ENCODE measurements at places on chromosomes 5 and 9. TPM values are rescaled to one million over a fixed set of nuclear protein-coding genes. Genes with fewer than 3 reads are reported as not detected.
A peak's percentile ranks its signal among the peaks of the same experiment; 100 is the strongest.

SETX gene
- polyA plus RNA-seq = 46.0 TPM

SOWAHA gene
- 5.1 TPM for polyA plus RNA-seq

TNFSF8 gene
- 0.53 TPM for polyA plus RNA-seq

INSL4 gene
- polyA plus RNA-seq = not detected

PCDHGA11 gene
- polyA plus RNA-seq = 5.1 TPM

PHYKPL gene
- polyA plus RNA-seq = 66.9 TPM

ENG gene
- 80.0 TPM for polyA plus RNA-seq

MLLT3 gene
- polyA plus RNA-seq = 29.0 TPM

NMUR2 gene
- polyA plus RNA-seq = not detected

PCDHGA8 gene
- polyA plus RNA-seq = 0.52 TPM

TMEM215 gene
- 0.26 TPM for polyA plus RNA-seq

SLC6A3 gene
- polyA plus RNA-seq = 0.41 TPM

OTP gene
- polyA plus RNA-seq = not detected

PRUNE2 gene
- 11.2 TPM for polyA plus RNA-seq

FAXDC2 gene
- 39.5 TPM for polyA plus RNA-seq

ADRA1B gene
- polyA plus RNA-seq = 2.4 TPM

SLC25A48 gene
- 3.2 TPM for polyA plus RNA-seq

SLC2A6 gene
- polyA plus RNA-seq = 1.2 TPM

PROB1 gene
- 3.4 TPM for polyA plus RNA-seq

EHMT1 gene
- polyA plus RNA-seq = 62.6 TPM

F12 gene
- polyA plus RNA-seq = 4.6 TPM

PCDHGA2 gene
- 5.8 TPM for polyA plus RNA-seq

DNA sequence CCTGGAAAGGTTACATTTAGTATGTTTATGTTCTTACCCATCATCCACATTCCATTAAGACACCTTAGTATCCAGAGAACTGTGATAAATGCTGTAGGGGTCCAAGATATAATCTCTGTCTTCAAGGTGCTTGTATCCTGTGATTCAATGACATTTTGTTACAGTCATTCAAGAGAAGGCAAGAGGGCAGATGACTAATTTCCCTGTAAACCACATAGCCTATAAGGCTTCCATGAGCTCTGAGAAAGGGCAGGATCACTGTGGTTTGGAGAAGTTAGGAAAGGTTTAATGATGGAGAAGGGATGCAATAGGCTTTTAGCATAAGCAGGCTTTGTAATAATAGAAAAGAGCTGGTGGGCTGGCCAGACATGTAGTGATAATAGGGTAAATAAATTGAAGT is 40.0 kb downstream of the PAPPA start:
- no peak for DNase-seq

GRCh38 chr9:71524516-71524915 is 243.8 kb downstream of the CEMIP2 start:
- DNase-seq = no peak

DNA sequence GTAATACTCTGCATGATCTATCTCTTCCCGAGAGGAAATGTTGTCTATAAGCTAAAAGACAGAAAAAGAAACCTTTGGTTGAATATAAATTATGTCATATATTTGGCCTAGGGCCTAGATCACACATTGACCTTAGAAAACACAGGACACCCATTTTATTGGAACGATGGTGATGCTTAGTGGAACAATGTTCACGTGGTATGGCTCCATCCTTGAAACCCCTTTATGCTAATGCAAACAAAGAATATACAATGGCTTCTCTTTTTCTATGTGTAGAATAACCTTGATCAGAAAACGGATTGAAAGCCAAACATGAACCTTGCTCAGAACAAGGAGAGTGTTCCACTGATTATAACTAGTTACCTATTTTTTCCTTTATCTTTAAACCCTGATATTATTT is 24.5 kb downstream of the MRPS27 start:
- DNase-seq = no peak

- no peak for DNase-seq
These were observed 22.5 kb downstream of the ARHGEF28 start for GRCh38 chr5:73648515-73648914.

DNA sequence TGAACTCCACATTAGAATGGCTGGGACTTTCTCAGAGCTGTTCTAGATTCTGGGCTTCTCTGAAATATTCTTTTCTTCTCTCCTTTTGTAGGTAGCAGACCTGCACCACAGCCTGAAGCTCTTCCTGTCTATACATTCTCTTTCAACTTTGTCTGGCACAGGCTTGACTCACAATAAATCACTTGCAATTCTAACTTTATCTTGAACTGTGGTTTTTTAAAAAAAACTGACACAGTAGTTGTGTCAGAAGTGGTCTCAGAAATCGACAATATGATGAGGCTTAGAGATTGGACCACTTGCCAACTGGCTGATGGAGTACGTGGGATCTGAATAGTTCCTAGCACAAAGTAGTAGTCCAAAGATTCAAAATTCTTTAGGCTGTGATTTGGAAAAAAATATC is 24.1 kb upstream of the CDH9 start:
- no peak for DNase-seq

DNA sequence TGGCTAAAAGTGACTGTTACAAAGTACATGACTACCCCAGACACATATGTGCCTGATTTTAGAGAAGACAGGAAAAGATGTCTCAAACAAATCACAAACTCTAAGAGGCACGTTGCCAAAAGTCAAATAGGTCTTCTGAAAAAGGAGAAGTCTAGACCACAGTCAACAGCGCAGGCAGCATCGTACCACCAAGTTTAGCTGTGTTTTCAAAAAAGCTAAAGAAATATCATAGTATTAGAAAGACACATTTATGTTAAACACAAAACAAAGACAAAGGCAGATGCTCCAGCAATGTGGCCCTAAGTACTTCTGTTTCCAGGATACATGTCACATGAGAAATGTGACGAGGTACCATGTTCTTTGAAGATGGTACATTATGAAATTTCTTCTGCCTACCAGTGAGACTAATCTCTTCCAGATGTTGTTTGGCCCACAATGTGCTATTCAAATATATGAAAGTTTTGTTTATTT is 43.5 kb downstream of the LPAR1 start:
- DNase-seq = no peak

DNA sequence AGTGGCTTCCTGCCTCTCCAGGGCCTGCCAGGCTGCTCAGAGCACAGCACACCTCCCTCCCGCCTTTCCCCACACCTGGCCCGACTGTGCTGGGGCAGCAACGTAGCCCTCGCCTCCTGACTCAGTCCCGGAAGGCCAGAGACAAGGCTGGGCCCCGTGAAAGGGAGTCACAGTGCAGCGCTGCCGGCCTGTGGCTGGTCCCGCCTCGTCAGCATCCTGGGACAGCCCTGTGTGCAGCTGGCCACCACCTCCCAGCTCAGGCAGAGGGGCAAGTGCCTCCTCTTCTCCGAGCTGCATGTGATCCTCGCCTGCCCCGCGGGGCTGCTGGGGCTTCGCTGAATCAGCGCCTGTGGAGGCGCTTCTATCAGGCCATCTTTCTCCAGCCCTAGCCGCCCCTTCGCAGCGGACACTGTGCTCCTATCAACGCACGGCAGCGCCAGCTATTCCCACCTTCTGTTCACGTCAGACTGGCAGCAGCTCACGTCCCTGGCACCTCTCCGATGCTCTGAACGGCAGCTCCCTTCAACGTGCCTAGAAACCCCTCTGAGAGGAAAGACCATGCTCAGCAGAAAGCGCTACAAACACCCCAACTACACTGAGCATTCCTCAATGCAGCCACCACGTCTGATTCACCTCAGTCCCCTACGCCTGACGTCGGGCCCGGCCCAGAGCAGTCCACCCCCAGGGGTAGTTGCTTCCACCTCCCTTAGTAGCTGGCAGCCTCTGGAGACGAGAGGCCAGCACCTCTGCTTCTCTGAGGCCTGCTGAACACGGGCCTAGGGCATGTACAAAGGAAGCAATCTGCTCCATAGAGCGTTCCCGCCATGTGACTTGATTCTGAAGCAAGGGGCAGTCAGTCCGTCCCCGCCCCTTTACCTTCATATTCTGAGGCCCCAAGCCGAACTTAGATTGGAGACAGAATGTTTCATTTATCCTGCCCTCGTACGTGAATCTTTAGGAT is 78.8 kb downstream of the GPR21 start:
- DNase-seq = no peak

GRCh38 chr5:87437724-87438123 is 25.0 kb upstream of the CCNH start:
- DNase-seq = no peak

- no peak for DNase-seq
These were observed 107.9 kb upstream of the DAP start for GRCh38 chr5:10868956-10869355.

DNA sequence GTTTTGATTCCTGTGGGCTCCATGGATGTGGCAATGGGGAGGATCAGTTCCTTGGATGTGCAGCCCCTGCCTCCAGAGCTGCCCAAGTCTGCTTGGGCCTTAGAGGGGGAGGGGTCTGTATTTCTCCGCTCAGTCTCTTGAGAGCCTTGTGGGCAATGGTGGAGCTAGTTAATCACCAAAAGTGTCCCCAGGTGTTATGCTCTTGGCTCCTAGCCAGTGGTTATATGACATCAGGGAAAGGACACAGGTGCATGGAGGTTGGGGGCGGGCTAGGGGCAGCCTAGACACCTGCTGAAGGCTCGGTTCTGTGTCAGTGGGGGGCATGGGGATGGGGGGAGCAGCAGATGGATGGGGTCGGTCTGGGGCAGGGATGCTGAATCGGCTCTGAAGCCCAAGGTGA is 12.4 kb upstream of the ARAP3 start:
- no peak for DNase-seq

GRCh38 chr5:42837601-42838000 is 25.9 kb upstream of the SELENOP start:
- DNase-seq = no peak

DNA sequence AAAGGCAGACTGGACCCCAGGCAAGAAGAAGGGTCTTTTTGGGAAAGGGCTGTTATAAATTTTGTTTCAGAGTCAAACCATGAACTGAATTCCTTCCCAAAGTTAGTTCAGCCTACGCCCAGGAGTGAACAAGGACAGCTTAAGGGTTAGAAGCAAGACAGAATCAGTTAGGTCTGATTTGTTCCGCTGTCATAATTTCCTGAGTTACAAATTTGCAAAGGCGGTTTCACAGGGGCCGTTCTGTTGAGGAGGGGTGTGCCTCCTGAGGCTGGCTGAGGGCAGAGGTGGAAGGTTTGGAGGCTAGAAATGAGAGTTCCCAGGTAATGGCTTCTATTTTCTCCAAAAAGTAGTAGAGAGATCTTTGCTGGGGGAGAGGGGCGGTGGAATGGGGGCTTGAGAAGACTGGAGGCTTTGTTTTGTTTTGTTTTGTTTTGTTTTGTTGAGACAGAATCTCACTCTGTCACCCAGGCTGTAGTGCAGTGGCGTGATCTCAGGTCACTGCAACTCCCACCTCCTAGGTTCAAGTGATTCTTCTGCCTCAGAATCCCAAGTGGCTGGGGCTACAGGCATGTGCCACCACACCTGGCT is 4.1 kb upstream of the CERCAM start:
- DNase-seq = no peak

- no peak for DNase-seq
These were observed 571.2 kb upstream of the ZNF462 start for GRCh38 chr9:106291786-106292185.

- no peak for DNase-seq
These were observed 458.0 kb downstream of the DMAC1 start for GRCh38 chr9:7341571-7341970.

DNA sequence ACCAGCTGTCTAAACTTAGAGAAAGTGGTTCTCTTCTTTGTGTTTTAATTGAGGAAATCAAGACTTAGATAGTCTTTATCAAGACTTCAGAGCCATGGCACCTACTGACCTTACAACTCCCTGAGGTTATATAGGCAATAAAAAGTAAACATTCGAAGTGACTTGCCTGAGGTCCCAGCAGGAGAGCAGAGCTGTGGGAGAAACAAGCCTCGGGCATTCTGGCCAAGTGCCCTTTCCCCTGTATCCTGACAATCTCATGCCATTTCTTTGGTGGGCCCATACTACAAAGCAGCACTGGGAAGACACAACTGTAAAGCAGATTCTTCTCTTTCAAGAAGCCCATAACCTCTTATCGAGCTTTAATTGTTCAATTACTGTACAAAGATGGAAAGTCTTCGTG is 23.1 kb downstream of the FREM1 start:
- DNase-seq = no peak

- DNase-seq = no peak
These were observed 829 bp downstream of the ANXA1 start for GRCh38 chr9:73152543-73152844.

DNA sequence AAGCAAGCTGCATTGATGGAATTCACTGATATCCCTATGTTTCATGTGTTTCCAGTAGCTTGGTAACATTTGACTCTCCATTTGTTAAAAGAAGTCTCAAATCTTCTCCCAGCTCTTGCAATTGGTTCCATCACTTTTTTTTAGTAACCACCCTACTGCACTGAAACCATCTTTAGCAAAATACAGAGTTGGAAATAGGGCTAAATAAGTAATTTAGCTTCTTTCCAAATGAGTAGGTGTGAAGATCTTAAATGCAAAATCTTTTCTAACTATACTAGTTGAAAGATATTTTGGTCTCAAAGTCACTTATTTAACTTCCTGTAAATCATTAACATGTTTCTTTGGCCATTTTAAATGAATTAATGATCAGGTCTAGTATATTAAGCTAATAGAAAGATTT is 138.1 kb downstream of the DIRAS2 start:
- no peak for DNase-seq

DNA sequence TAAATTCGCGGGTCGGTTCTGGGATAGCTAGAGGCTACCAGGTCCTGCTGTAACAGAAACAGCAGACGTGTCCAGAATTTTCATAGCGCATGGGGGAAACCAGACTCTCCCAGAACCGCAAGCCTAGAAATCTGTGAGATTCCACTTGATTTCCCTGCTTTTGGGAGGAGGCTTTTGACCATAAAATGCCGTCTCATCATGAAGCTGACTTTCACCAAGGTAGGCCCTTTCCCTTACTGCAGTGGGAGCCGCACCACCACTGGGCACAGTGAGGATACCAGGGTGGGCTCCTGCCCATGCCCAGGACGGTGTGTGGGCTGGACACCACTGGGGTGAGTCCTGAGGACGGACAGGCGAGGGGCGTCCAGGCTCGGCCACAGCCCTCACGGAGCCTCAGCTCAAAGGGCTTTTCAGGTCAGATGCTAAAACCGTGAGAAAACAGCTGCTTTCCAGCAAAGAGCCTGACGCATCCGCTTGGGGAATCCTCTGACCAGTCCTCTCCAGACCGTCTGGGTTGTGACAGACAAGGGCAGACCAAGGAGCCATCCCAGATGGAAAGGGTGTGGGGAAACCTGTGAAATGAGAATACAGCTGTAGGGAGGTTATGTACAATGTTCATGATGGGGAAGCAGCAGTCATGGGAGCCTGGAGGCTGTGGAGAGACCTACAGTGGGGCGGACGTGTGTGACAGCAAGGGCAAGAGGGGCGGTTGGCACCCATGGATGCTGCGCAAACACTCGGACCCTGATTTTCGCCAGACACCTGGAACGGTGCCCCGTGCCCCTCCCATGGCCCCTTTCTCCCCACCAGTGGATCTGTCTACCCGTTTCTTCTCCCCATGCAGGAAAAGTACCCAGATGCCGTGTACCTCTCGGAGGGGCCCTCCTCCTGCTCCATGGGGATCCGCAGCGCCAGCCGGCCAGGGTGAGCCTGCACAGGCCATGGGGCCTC is 59.2 kb downstream of the IPPK start:
- DNase-seq = no peak

- peak; percentile 51 for DNase-seq
These were observed 4.8 kb upstream of the SARDH start for GRCh38 chr9:133742849-133743444.

- peak; percentile 5 for DNase-seq
These were observed 345 bp upstream of the PRRC1 start for GRCh38 chr5:127517110-127517479.

- no peak for DNase-seq
These were observed 21.6 kb downstream of the SSBP2 start for GRCh38 chr5:81729276-81729675.

- DNase-seq = no peak
These were observed at the start of gene GABRG2 for GRCh38 chr5:162067655-162068411. Gene GABRG2, plus strand, starts transcription at chr5:162067773. Its CDS starts 227 bp downstream, at chr5:162068000.

GRCh38 chr5:33167541-33167940 is 273.2 kb upstream of the TARS1 start:
- no peak for DNase-seq
